Left ventricle myocardium superior (tissue), 1 donor: ENCODE measurements at places on chromosomes 2 and 18. TPM values are rescaled to one million over a fixed set of nuclear protein-coding genes. Genes with fewer than 3 reads are reported as not detected.

DNA sequence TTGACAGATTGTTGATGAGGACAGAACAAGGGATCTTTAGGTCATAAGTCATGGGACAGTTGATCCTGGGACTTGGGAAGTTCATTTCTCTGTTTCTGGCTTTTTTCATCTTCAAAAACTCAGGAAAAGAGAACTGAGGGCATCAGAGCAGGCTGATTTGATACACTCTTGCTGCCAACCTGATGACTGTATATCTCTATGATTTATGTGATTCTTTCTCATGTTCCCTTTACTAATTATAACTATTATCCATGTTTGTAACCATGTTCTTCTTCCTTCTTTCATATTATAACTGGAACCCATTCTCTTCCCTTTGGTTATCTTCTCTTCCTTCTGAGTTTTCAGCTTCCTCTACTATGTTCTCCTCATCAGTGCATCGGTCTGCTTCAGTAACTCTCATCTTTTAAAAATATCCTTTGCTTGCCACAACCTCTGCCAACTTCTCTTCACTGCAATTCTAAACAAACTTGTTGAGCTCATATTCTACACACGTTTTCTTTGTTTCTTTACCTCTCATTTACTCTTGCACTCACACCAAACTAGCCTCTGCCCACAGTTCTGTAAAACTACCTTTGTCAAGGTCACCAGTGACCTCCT lies 13.5 kb downstream of the RASGRP3 start:
- DNase-seq: no peak

Gene SFXN5
- 8.6 TPM for total RNA-seq

- DNase-seq: no peak
Measured at GRCh38 chr2:183232161-183232865, 108.1 kb downstream of the NUP35 start.

- DNase-seq: no peak
Measured at GRCh38 chr18:64027931-64028695, 58.2 kb downstream of the SERPINB8 start.

- no peak for DNase-seq
Measured at GRCh38 chr2:145927131-145927950, 1407.4 kb upstream of the ZEB2 start.
